ENCODE measurements at places on chromosomes 11 and 22.

- no peak for DNase-seq
Observed at GRCh38 chr11:73191151-73191550, 26.9 kb upstream of the P2RY2 start.

GRCh38 chr22:40578171-40578570 is 58.3 kb downstream of the MRTFA start:
- no peak for DNase-seq

DNA sequence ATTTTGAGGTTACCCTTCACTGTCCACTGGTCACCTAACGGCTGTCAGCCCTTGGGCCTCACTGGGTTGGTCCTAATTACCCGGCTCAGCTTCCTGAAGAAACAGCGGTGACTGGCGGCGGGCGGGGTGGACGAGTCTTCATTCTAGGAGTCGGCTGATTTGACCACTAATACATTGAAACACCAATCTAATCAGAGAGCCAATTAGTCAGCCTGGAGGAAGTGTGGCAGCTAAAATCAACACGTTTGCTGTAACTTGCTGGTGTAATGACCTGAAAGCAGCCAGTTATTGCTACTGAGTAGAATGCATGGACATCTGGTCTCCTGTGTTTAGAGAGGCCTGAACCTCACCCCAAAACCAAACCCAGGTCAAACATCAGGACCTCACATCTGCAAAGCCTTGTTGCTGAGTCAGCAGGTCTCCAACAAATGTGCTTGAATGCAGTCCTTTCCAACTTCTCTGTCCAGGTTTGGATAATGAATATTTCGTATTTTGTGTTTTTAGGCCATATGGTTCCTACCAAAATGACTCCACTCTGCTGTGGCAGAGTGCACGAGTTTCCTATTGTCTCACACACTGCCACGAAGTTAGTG is 496.4 kb downstream of the BRD1 start:
- no peak for DNase-seq

DNA sequence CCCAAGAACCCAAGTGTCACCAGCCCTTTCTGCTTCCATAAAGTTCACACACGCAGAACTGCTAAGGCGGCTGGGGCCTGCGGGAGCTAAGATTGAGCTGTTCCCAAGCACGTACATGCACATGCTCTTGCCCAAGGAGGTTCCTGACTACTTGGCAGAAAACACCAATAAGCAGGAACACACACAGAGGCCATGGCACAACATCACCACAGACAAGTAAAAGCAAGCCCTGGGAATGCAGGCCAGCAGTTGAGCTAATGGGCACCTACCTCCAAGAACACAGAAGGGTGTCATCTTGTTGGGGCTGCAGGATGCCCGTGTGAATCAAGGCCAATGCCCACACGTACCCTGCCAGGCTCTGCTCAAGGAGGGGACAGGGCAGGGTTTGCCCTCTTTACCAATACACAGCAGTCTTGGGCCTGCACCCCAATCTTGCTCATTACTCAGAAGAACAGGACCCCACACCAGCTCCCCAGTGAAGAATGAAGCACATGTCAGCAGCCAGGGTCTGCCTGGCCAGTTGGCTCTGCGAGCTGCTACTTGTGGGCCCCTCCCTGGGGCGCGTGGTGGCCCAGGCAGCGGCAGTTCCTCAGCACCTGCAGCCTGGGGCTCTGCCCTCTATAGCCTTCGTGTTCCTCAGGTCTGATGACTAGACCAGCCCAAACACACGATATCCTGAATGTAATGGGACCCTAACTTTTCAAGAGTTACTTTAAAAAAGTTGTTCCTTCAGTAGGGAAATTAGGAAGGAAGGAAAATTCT is 32.3 kb upstream of the CYP2D6 start:
- DNase-seq = no peak

GRCh38 chr11:35343033-35343598 is 76.2 kb downstream of the SLC1A2 start:
- no peak for DNase-seq

DNA sequence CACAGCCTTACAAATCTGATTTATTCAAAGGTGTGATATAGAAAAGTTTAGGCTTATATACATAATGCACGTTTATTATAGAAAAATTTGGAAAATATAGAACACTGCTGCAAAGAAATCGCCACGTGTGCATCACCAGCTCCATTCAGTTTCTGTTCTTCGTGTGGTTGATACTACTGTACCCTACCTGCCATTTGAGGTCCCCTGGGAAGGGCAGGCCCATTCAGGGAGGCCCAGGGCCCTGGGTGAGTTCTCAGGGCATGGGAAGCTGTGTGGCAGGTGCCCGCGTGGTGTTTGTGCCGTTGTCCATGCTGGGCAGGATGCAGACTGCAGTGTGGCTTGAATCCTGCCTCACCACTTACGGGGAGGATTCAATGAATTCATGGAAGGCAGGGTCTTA is 60.8 kb downstream of the TBC1D22A start:
- DNase-seq = no peak

DNA sequence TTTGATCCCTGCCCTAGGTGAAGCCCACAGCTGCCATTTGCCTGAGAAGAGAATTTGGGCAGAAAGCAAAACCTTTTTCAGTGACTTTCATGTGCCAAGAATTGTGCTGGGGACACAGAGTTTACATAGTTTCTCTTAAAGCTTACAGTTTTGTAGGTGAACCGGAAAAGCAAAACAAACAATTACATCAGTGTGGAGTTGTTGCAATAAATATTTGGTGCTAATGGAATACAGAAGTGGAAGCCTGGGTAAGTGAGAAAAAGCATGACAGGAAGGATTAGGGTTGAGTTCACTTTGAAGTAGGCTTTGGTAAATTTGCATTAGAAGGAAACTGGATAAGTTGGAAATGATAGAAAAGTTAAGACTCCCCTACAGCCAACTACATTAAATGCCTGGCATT is 82.7 kb downstream of the RASSF10 start:
- DNase-seq = no peak

DNA sequence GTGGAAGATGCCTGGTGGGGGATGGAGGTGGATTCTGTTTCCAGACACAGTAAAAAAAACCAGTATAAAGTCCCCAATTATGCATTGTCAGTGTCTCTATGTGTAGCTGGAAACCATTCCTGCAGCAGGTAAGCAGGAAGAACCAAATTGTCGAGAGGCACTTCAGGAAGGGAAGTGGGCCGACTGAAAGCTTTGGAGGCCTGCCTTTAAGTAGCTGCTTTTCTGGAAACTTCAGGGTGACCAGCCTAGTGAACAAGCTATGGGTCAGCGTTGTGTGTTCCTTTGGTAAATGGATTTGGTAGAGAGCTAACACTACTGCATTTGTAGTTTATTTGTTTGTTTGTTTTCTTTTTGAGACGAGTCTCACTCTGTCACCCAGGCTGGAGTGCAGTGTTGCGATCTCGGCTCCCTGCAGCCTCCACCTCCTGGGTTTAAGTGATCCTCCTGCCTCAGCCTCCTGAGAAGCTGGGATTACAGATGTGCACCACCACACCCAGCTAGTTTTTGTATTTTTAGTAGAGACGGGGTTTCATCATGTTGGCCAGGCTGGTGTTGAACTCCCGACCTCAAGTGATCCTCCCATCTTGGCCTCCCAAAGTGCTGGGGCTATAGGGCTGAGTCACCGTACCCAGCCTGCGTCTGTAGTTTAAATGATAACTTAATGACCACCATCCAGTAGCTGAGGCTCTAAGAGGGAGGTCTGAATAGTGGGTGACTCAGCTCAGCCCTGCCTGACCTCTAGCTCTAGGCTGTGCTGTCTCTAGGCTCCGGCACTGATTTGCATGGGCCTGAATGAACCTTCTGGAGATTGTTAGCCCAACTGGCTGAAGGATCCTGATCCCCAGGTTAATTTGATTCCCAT is 12.8 kb downstream of the PTPRJ start:
- DNase-seq = no peak

DNA sequence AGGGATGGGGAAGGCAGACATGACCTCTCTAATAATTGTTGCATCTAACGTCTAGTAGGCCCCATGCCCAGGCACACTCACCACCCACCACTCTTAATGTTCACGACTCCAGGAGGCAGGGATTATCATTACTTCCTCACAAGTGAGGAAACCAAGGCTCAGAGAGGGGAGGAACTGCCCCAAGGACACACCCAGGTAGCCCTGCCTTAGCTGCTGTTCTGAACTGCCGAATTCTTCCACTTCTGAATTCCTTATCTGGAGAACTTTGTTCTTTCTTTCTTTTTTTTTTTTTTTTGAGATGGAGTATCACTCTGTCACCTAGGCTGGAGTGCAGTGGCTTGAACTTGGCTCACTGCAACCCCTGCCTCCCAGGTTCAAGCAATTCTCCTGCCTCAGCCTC is 16.7 kb downstream of the SLCO2B1 start:
- no peak for DNase-seq

- no peak for DNase-seq
Observed at GRCh38 chr11:44539971-44540370, 25.5 kb upstream of the CD82 start.

DNA sequence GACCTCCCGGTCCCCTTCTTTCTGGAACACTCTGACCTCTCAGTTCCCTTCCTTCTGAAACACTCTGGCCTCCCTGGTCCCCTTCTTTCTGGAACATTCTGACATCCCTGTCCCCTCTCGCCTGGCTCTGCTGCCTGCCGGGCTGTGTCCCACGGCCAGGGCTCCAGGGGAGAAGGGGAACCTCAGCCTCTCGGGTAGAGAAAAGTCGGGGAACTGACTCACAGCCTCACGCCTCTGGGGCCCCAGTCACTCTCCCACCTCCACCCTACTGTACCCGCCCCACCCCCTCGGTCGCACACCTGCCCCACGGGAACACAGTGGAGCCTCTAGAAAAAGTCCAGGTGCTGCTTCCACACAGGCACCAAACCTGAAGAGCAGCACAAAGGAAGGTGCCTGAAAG is 93.3 kb downstream of the BRD1 start:
- no peak for DNase-seq

- no peak for DNase-seq
Observed at GRCh38 chr11:18599739-18600230, at the start of gene MISFA. Gene MISFA, plus strand, starts transcription at chr11:18599789. Its CDS starts 140 bp downstream, at chr11:18599929.
